ENCODE measurements at places on chromosomes 2 and 18.
A peak's percentile ranks its signal among the peaks of the same experiment; 100 is the strongest.

DNA sequence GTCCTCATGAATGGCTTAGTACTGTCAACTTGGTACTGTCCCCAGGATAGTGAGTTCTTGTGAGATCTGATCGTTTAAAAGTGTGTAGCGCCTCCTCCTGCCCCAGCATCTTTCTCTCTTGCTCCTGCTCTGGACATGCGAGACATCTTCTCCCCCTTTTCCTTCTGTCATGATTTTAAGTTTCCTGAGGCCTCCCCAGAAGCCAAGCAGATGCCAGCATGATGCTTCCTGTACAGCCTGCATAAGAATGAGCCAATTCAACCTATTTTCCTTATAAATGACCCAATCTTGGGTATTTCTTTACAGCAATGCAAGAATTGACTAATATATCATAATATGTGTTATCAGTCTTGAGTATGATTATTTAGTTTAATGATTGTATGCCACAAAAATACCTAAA, 3.5 kb upstream of the RSAD2 start:
- DNase-seq: no peak

GRCh38 chr2:135246711-135247270, 194.7 kb downstream of the RAB3GAP1 start:
- DNase-seq: no peak

DNA sequence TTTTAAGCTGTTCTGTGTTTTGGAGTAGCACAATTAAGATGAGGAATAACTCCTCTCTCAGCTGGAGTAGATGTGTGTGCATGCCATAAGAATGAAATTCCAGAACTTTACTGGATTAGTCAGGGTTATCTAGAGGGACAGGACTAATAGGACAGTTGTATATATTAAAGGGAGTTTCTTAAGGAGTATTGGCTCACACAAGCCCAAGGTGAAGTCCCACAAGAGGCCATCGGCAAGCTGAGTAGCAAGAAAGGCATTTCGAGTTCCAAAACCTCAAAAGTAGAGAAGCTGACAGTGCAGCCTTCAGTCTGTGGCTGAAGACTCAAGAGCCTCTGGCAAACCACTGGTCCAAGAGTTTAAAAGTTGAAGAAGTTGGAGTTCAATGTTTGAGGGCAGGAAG, 113.7 kb downstream of the RIT2 start:
- DNase-seq: no peak

DNA sequence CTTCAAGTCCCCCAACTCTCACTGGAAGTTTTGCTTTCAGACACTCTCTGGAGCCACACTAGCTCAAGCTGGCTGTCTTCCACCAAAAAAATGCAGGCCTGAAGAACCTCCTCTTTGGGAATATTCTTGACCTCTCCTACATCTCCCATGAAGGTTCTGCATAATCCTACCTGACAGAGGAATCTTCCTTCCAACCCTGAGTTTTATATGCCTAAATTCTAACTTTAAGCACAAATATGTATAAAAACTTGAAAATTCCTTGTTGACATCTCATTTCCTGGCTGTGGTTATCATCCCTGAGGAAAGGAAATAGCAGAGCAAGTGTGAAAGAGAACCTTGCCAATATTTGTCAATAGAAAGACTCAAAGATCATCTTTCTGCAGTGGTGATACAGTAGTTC, 249.0 kb downstream of the LPIN1 start:
- no peak for DNase-seq

DNA sequence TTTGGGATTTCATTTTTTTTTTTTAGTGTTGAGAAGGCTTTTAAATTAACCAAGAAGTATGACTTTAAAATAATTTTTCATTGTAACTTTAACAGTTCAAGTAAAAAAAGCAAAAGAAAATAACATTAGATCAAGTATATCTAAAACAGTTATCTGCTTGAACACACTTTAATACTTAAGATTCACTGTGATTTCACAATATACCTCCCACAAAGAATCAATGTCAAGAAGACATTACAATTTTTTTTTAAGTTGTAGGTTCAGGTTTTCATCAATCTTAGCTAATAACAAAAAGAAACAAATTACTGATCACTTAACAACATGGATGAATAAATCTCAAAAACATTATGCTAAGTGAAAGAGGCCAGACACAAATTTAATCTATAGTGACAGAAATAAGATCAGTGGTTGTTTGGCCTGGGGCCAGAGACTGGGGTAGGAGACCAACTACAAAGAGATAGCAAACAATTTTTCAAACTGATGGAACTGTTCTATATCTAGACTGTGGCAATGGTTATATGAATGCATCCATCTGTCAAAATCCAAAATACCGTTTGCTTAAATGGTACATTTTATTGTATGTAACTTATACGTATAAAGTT, 74.8 kb upstream of the FRZB start:
- DNase-seq: no peak

GRCh38 chr18:44838971-44839666, 158.4 kb downstream of the SETBP1 start:
- DNase-seq: peak; percentile 38

- DNase-seq: no peak
Observed at GRCh38 chr2:165953306-165953654, 296 bp downstream of the TTC21B start.
